ENCODE measurements at places on chromosomes 3 and 15.

DNA sequence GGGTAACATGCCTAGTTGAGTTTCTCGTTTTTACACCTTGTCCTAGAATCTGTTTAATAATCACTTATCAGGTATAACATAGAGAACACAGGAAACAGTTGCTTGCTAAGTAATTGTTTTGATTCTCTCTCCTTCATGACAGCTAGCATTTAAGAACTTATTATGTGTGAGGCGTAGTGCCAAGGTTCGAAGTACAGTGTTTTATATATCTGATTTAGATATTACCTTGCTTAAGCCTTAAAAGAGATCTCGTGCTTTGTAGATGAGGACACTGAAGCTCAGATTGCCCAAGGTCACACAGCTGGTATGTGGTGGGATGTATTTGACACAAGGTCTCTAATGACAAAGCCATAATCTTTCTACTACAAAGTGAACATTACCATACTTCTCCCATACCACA, 29.0 kb upstream of the IFT57 start:
- DNase-seq: no peak

GRCh38 chr3:52399131-52399530, 45.8 kb downstream of the SEMA3G start:
- no peak for DNase-seq

- DNase-seq: no peak
Measured at GRCh38 chr3:109265295-109265694, 51.0 kb downstream of the DPPA2 start.

DNA sequence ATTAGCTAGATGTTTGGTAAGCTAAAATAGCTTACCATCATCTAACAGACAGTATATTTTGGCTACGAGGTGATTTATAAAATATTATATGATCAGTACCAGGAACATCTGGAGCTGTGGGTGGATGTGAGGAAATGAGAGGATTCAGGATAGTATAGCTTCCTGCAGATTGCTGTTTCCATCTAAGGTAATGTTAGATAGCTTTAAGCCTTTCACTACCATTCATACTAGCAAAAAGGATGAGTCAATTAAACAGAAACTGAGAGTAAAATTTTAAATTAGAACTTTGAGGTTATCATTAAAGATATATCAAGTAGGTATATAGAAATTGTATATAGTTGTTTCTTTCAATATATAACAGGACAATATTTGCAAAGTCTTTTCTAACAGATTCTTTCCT, 8.0 kb downstream of the ZBTB20 start:
- no peak for DNase-seq

DNA sequence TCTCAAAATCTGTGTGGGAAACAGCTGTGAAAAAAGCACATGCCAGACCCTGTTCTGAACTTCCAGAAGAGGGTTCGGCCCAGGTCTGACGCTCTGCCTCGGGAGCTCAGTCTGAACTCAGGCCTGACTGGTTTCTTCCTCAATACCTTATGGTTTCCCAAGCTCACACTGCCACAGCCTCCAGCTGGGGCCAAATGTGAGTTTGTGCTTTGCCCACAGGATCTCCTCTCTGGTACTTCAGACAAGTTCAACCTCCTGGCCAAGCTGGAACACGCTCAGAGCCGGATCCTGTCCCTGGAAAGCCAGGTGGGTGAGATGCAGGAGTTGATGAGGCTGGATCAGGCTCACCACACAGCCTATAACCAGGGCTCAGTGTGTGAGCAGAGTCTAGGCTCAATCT, 33.8 kb downstream of the CYP11A1 start:
- no peak for DNase-seq

GRCh38 chr15:34084086-34084485, 17.6 kb downstream of the EMC7 start:
- DNase-seq: no peak

- DNase-seq: no peak
Measured at GRCh38 chr15:43143203-43143941, 10.0 kb downstream of the TMEM62 start.

DNA sequence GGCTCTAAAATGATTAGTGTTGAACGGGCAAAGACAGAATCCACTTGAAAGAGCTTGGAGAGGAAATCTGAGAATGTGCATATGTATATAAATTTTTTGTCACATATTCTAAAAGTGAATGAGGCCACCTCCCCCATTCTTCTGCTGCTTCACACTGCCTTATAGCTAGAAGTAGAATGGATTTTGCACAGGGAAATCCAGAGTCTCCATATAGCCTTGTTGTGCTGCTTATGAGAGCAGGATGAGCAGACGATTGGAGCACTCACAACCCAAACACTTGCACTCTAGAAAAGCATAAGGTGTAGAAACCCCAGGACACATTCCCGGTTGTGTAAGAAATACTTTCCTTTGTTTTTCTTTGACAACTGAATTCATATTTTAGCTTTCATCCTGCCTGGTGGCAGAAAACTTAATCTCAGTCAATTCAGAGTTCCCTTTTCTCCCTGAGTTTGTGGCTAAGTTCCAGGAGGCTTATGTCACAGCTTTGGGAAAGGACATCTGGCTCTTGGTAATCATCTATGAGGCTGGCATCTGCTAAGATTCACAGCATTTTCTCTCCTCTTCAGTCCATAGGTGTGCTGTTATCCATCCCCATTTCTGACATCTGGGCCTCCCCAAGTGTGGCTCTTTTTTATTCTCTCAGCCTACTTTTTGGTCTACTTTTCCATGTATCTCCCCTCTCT, 188.4 kb upstream of the PFN2 start:
- no peak for DNase-seq

DNA sequence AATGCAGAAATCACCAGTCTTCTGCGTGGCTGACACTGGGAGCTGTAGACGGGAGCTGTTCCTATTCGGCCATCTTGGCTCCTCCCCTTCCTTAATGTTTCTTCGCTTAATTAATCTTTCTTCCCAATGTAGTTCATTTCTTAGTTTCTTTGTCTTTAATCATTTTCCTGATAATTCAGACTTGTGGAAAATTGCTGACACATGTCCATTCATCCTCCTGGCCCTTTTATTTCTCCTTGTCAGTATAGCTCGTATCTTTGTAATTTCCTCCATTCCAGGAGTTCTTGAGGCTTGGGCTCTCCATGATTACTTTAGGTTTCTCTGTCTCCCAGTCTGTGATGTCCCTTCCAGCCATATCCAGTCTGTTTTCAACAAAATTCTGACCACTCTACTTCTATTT, 98.7 kb downstream of the UBE2E2 start:
- no peak for DNase-seq

- no peak for DNase-seq
Measured at GRCh38 chr15:49423021-49423420, at the start of gene FGF7. Gene FGF7 (plus strand): TSS chr15:49423242. CDS start chr15:49424298, 1,056 bp downstream.

GRCh38 chr15:91047545-91048199, 25.3 kb upstream of the VPS33B start:
- DNase-seq: no peak

DNA sequence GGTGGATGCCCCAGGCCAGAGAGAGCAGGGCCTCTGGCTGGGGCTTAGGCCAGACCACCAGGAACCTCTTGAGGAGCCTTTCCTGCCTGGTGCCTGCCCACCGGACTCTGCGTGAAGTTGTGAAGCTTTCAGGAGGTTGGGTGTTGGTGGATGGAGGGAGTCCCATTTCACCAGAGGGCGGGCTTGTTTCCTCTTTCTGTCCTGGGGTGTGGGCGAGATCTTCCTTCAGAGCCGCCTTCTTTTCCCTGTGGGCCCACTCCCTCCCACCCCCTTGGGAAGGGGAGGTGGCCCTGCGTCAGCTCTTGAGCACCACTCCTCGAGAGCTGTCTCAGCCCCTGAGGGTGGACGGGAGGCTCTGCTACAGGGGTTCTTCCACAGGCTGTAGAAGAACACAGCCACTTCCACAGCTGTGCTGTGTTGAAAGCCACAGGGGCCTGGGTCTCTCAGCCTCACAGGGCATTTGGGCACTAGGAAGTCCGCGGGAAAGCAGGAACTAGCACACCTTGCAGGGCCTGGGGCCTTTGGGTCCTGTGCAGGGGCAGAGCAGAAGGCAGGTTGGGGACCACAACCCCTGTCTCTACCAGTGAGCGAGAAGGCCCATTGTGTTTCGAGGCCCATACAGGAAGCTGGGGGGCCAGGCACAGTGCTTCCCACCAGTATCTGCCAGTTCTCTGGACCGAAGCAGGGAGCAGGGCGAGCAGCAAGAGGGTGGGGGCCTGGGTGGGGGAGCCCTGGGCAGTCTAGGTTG, 2.1 kb downstream of the AMIGO3 start:
- DNase-seq: no peak

- DNase-seq: no peak
Measured at GRCh38 chr3:52454250-52454937, 553 bp upstream of the TNNC1 start.
